ENCODE measurements at places on chromosomes 2 and 18.

DNA sequence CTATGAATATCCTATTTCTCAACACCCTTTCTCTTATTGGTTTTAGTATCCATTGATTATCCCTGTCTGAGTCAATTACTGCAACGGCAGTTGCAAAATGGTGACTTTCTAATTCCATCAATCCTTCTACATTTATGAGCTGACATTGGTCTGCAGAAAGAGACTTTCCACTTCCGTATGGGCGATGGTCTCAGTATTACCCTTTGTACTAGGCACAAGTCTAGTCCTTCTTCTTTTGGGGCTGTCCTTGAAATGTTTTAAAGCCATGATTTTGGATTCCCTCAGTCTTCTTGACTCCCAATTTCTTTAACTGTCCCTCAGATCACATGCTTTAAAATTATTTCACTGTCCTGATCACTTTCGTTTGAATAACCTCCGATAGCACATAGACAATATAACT lies 32.7 kb upstream of the SOCS6 start:
- DNase-seq, result no peak

DNA sequence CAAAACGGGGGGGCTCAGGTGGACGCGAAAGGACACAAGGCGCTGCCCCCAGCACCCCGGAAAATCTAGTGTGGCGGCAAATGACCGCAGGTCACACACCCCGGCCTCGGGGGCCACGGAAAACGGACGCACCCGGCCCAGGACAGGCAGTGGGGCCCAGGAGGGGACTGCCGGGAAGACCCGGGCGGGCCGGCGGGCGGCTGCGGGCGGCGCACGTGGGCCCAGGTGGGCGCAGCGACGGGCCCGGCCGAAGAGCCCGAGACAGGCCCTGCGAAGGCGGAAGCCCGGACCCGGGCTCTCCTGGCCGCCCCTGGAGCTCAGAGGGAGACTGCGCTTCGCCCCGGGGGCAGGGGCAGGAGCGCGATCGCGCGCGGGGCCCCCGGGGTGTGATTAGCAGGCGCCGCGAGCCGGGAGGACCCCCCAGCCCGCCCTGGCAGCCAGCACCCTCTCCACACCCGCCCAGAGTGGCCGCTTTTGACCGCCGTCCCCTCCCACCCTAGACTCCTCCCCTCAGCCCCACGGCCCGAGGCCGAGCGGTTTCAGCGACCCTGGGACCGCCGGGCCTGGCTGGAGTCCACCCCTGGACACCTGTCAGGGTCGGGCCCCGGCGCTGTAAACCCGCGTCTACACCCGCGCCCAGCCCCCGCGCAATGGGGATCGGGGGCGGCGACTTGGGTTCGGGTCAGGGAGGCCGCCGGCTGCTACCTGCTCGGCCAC lies 773 bp downstream of the MBP start:
- DNase-seq, result no peak

DNA sequence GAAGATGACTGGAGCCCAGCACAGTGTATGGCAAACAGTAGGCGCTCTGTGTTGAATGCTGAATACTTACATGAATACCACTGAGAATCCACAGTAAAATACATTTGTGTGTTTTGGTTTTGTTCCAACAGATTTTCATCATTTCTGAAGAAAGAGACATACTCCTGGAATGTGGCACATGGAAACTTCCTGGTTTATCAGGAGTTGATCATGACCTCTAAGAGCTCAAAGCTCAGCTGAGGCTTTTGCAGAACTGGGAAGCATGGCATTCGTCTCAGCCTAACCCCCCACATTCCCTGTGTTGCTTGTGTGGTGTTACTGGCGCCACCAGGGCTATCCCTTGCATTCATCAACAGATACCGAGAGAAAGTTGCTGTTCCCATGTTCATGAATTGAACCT lies 316.9 kb upstream of the REV1 start:
- DNase-seq, result no peak

DNA sequence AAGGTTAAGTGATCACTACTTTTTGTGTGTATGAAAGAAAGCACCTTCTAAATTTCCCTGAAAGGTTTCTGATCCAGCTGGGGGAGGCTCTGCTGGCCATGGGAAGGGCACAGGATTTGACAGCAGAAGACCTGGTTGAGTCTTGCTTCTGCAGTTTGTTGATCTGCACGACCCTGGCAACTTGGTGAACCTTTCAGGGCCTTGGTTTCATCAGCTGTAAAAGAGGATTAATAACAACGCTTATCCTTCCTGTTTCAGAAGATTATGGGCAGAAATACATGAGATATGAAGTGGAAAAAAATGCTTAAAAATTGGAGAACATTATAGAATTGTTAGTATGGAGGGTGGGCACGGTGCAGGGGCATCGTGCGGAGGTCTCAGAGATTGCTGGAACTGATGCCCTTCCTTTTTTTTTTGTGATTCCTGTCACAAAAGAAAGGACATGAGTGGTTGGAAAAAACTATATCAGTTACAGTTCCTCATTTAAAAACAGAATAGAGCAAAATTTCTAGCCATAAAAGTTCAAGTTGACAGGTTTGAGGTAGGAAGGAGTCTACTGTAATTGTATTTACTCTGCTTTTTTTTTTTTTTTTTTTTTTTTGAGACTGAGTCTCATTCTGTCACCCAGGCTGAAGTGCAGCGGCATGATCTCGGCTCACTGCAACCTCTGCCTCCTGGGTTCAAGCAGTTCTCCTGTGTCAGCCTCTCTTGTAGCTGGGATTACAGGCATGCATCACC lies 47.4 kb downstream of the MFSD6 start:
- DNase-seq, result no peak

DNA sequence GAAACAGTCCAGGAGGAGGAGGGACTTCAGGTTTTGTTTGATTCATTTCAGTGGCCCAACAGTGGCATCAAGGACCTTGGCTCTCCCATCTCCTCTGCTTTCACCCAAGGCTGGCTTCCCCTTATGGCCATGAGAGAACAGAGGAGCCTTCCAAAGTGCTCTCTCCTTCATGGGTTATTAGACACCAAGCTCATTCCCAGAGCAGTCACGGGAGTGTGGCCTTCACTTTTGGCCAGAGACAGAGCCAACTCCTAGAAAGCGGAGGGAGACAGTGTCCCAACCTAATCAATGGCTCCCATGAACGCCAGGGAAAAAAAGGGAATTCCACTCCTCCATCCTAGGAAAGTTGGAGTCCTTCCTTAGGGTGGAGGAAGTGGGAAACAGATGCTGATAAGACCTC lies 871 bp upstream of the DUSP28 start:
- DNase-seq, result no peak

DNA sequence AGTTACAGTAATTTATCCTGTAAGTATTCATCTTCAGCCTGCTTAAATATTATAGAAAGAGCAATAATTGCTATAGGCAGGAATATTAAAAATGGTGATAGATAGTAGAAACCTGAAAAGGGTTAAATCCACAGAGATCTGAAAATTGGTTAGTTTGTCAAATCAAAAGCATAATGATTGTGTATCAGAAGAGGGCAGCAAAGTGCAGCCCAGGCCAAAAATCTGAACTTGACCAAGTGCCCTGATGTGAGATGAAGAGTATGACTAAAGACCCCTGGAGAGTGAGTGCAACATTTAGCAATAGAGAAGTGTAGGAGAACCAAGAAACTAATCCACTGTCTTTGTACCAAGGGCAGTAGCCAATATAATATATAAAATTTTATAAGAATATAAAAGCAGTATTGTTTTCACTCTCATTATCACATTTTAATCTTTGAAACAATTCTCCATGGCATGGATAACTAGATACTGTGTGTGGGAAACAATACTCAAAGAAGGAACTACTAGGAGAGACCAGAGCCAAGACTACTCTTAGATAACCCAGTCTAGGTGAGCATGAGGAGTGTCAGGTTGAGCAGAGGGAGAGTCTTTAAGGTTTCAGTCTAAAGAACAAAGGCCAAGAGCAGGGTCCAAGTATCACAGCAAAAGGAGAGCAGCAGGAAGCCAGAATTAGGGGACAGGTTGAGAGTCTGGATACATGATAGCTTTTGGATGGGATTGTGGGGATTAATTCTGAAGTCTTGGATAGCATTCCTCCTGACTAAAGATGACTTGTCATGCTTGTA lies 148.7 kb downstream of the CALCRL start:
- no peak for DNase-seq

GRCh38 chr18:6764382-6764781 lies 34.9 kb downstream of the ARHGAP28 start:
- no peak for DNase-seq

- DNase-seq, result no peak
Measured at GRCh38 chr2:54757500-54757899, 34.0 kb downstream of the EML6 start.

DNA sequence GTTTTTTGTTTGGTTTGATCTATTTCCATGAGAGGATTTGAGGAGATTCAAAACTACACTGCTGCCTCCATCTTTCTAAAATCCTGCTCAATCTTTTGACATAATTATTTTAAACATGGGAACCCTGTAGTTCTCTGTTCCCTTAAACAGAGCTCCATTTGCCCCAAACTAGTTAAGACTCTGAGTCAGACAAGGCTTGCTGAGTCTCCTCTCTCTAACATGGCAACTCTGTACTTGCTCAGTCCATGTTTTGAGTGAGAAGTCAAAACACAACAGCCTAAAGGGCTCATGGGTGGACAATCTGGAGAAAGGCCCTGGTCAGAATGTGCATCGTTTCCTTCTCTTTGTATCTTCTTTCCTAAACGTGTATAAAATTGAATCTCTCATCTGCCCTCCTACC lies 7.1 kb upstream of the STAMBP start:
- DNase-seq, result no peak

DNA sequence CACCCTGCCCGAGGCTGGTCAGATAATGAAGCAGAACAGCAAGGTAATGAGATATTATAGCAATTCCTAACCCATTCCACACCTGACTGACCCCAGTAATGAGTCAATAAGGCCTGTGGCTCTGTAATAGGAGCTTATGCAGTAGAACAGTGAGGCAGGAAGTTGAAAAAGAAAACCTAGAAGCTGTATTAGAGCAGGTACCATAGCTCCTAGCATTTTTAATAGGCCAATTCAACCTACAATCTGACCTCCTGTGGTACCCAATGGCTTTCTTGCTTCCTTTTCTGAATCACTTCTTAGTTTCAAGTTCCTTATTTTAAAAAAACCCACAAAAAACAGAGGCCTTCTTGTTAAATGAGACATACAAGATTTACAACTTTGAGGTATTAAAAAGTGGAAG lies 43.6 kb upstream of the MAP2 start:
- DNase-seq, result no peak

- DNase-seq, result no peak
Measured at GRCh38 chr18:61703508-61703907, 189.3 kb downstream of the RNF152 start.

DNA sequence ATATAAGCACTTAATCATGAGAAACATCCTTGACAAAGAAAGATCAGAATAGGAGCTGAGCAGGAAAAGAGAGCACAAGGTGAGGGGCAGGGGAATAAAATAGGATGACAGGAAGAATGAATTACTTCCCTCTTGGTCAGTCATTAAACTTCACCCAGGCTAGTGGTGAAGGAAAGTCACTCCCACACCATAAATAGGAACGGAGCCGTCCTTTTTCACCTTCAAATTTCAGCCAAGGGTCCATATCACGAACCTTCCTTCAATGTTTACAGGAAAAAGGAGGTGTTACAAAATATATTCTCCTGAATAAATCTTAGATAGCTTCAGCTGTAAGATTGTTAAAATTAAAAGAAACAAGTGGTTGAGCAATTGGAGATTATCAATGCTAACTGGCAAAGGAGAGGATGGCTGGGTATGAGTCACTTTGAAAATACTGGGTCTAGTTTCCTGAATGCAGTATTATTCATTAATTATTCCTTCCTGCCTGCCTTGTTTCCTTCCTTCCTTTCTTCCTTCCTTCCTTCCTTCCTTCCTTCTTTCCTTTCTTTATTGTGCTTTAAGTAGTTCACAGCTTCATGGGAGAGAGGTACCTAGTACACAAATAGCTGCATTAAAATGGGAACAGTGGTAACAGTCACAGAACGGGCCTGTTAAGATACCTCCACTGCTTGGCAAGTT lies 292.3 kb upstream of the ID2 start:
- no peak for DNase-seq

DNA sequence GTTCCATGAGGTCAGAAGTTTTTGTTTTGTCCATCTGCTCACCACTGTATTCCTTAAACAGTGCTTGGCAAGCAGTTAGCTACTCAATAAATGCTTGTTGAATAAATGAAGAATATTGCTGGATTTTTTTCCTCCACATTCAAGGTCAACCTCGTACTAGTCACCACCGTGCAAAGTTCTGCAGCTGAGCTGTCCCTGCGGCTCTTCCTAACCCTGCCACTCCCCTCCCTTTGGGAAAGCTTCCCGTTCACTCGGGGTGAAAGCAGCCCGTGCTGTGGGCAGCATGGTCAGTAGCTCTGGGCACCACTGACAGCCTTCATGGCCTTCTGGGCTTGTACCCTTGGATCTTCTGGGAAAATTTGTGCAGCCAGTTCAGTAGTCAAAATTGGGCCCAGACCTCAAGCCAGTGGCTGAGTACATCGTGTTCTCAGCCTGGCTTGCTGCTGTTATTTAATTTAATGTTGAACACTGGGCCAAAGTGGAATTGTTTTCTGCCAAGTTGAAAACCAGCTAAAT lies 469.3 kb upstream of the RAB12 start:
- DNase-seq, result no peak

- DNase-seq, result no peak
Measured at GRCh38 chr2:105411720-105412407, 13.0 kb upstream of the FHL2 start.

GRCh38 chr2:146262606-146263005 lies 1582.2 kb upstream of the ACVR2A start:
- DNase-seq, result no peak

GRCh38 chr2:205787761-205788160 lies 105.5 kb downstream of the NRP2 start:
- DNase-seq, result no peak

DNA sequence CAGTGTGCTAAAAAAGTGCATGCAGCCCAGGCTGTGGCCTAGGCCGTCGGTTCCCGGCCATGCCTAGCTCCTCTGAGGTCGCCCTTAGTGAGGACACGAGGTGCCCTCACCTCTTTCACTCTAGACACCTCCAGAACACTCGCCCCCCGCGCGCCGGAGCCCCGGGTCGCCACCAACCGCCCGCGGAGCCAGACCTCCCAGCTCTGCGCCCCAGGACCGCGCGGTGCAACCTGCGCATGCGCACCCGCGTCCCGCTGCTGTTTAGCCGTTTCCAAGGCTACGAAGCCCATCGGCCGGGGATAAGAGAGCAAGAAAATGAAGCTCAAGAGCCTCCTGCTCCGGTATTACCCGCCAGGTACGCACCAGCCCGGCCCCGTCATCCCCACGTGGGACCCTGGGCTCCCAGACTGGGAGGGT lies at the start of gene DAW1:
Gene DAW1, plus strand, starts transcription at position 257 of the 417 bp plus-strand sequence. Its CDS starts 59 bp downstream, at position 316.
- no peak for DNase-seq

DNA sequence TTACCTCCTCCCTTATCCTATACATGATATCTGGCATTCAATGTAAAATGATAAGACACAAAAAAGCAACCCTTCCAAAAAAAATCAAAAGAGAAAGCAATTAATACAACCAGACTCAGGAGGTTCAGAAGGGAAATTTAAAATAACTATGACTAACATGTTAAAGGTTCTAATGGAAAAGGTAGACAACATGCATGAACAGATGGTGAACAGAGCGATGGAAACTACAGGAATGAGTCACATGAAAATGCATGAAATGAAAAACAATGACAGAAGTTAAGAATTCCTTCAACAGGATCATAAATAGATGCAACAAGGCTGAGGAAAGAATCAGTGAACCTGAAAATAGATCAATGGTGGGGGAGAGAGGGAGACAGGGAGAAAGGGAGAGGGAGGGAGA lies 26.1 kb upstream of the ERCC3 start:
- DNase-seq, result no peak

Data from stimulated activated CD8-positive, alpha-beta memory T cell treated with anti-CD3 and anti-CD28 coated beads, Interleukin-15, amount 100 ng/mL, for 48 hours (primary cell).